ENCODE measurements at places on chromosomes 12 and 14.

DNA sequence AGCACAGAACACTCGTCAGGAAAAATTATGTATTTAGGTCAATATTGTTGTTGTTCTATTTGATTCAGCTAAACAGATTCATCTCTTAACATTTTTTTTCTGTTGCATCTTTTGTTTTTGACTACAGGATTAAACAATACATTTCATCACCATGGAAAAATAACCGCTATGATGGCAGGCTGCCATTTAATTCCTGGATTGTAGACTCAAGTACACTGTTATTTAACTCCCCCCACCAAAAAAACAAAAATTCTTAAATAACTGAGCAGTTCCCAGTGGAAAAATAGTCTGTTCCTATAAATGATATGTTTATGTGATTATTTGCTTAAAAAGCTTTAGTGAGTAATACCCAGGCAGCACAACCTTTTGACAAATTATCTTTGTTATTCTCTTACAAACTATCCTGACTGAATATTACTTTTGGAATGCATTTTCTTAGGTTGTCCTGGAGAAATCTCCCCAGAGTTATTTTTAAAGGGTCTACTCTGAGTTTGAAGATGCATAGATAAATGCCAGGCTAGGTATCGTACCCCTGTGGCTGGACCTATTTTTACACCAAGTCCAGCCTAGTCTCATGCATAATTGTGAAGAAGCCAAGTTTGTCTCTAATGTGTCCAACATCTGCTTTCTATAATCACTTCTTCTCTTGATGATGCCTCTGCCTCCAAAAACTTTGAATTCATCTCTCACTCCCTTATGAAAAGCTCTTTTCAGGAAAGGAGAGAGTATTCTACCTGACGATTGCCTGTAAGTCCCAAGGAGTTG is 3.7 kb downstream of the KERA start:
- DNase-seq = no peak

- peak; percentile 49 for DNase-seq
Measured at GRCh38 chr14:101252443-101253214, 308.7 kb upstream of the DIO3 start.

DNA sequence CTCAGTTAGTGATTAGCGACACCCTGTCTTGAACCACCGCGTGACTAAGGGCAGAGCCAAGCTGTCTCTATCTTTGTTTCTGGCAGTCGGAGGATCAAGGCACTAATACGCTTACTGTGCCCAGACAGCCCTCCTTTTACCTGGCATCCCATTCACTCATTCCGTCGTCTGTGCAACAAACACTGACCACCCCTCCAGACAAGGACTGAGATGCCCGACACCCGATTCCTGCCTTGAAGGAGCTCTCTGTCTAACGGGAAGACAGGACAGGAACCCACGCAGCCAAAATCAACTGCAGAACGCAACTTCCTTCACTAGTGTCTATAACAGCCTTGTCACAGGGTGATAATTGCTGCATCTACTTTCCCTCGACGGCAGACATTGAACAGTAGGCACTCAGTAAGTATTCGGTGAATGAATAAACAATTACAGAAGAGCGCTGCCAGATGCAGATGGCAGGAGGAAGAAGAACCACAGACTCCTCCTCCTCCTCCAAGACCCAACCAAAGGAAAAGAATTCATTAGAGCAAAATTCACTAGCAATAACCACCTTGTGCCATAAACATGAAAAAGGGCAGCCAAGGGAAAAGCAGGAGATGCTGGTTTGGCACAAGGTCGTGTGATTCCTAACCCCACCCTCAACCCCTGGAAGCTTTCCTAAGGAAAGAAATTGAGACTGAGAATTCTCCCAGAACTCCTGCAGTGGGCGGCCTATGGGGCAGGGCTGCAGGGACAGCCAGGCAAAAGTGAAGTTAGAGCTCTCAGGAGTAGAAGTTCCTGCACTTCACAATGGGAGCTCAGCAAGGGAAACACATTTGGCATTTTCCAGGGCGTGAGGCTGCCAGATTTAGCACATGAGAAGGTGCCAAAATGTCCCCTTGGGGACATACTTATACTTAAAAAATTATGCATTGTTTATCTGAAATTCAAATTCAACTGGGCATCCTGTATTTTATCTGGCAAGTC is 186.6 kb upstream of the DIO3 start:
- DNase-seq = peak; percentile 67

- DNase-seq = no peak
Measured at GRCh38 chr12:84421103-84421502, 491.5 kb downstream of the SLC6A15 start.

- DNase-seq = no peak
Measured at GRCh38 chr12:9757433-9758025, 3.2 kb downstream of the CD69 start.

- no peak for DNase-seq
Measured at GRCh38 chr14:24741871-24742270, 107.9 kb upstream of the GZMB start.

- no peak for DNase-seq
Measured at GRCh38 chr12:75865315-75865714, 166.3 kb downstream of the PHLDA1 start.

- no peak for DNase-seq
Measured at GRCh38 chr14:91173221-91173670, 59.4 kb downstream of the DGLUCY start.

- DNase-seq = no peak
Measured at GRCh38 chr12:93016752-93017350, 87.8 kb upstream of the EEA1 start.

- DNase-seq = no peak
Measured at GRCh38 chr12:15206338-15206737, 14.9 kb downstream of the RERG start.

GRCh38 chr14:92991536-92991935 is 68.6 kb downstream of the CHGA start:
- no peak for DNase-seq

- no peak for DNase-seq
Measured at GRCh38 chr14:71773898-71774481, 158.2 kb upstream of the RGS6 start.

GRCh38 chr12:9829982-9830381 is 2.7 kb downstream of the KLRF1 start:
- DNase-seq = no peak

GRCh38 chr14:74217672-74218448 is 21.4 kb upstream of the VSX2 start:
- no peak for DNase-seq

- no peak for DNase-seq
Measured at GRCh38 chr14:63611078-63611477, 30.6 kb downstream of the WDR89 start.

- no peak for DNase-seq
Measured at GRCh38 chr12:3704512-3705353, 48.2 kb downstream of the CRACR2A start.

DNA sequence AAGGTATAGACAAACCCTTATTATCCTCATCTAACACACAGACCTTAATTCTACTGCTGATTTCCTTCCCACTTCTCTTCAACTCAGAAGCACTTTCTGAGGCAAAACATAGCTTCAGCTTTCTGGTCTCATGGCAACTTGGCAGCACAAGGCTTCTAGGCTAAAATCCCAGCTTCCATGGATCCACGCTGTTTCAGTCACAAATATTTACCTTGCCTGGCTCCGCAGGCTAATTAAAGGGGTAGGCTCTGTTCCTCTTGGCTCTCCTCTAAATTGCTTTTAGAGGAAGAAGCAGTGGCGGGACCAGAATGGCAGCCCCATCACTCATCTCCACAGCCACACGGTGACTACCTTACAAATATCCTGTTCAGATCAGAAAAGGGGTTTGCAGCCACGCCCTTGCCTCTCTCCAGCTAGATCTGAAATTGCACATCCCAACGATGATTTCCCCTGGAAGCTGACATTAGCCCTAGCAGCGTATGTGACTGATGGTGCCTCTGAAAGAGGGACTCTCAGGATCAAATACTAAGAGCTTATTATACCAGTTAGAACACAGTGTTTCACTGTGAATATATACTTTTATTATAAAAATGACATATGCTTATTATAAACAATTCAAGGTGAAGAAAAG is 221.5 kb upstream of the NUDT4 start:
- no peak for DNase-seq

DNA sequence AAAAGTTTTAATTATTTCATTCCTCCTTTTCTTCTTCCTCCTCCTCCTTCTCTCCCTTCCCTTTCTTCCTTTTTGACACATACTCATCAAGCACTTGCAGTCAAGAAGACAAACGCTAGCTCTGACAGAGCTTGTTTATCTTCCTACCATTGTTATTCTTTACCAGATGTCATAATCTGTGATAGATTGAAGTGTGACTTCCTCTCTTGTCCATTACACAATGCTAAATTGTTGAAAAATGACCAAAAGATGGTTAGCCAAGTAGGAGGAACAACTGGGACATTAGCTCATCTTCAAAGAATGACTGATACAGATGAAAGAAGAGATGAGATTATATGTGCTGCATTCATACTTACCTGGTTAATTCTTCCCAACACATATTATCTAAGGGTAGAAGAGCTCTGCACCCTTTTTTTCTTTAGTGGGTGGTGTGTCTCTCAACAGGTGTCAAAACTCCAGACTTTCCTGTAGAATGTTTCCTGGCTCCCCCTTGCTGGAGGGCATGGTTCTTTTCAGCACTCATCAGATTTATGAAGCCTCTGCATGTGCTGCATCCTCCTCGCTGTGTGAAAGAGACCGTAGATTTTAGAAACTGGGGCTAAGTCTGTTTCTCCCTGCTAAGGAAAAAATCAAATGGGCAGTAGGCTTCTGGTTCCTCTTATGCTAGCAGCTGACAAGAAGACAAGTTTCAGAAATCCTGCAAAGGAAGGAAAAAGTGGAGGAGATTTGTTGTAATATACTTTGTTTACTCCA is 147.1 kb downstream of the TMX1 start:
- DNase-seq = no peak

DNA sequence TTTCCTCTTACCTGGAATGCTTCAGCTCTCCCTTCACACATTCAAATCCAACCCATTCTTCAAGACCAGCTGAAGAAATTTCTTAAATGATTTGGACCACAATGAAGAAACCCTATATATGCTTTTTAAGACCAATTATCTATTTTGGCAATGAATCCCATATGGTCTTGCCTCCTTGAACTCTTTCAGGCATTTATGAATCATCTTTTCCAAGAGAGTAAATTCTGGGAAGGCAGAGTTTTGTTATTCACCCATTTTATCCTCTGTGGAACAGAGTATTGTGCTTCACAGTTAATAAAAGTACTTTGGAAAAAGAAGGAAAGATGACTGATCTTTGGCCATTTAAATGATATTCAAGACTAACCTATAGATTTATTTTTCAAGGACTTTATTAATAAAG is 14.0 kb downstream of the GIT2 start:
- no peak for DNase-seq

DNA sequence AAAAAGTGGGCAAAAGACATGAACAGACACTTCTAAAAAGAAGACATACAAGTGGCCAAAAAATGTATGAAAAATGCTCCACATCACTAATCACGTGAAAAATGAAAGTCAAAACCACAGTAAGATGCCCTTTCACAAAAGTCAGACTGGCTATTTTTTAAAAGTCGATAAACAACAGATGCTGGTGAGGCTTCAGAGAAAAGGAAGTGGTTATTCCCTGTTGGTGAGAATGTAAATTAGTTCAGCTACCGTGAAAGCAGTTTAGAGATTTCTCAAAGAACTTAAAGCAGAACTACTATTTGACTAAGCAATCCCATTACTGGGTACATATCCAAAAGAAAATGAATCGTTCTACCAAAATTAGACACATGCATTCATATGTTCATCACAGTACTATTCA is 237.0 kb downstream of the KIF21A start:
- DNase-seq = no peak

- DNase-seq = no peak
Measured at GRCh38 chr12:121741743-121742142, 29.2 kb downstream of the TMEM120B start.

DNA sequence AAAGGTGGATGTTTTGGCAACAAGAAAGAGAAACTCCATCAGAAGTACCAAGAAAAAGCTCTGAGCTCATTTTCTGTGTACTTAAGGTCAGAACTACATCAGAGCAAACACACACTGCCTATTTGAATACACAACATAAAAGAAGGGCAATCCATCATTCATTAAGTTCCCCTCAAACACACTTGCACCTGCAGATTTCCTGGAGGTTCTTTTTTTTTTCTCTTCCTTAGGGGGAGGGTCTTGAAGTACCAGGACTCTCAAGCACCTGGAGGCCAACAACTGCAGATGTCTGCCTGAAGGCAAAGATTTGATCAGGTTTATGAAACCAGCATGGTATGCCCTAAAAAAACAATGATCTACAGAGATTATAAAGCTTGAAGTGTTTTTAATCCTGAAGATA is 26.1 kb upstream of the PTHLH start:
- DNase-seq = no peak

DNA sequence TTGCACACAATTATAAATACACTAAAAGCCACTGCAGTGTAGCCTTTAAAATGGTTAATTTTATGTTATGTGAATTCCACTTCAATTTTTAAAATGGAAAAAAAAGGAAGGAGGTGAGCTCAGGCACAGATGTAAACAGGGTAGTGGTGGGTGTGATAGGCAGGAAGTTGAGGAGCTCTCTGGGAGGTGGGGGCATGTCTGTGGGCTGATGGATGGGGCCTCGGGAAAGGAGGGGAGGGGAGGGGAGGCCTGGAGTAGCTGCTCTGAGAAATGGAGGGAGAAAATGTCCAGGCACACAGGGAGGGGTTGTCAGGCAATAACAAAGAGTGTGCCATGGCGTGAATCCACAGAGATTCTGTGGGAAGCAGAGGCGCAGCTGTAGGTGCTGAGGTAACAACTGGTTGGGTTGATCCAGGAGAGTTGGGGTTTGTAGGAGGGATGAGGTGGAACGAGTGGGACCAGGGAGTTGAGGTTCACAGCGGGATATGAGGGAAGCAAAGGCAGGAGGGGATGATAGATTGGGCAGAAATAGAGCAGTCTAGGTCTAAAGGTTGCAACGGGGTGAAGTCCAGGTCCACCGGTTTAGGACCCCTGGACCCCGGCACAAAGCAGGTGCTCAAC is 57.2 kb downstream of the LTBP2 start:
- no peak for DNase-seq

DNA sequence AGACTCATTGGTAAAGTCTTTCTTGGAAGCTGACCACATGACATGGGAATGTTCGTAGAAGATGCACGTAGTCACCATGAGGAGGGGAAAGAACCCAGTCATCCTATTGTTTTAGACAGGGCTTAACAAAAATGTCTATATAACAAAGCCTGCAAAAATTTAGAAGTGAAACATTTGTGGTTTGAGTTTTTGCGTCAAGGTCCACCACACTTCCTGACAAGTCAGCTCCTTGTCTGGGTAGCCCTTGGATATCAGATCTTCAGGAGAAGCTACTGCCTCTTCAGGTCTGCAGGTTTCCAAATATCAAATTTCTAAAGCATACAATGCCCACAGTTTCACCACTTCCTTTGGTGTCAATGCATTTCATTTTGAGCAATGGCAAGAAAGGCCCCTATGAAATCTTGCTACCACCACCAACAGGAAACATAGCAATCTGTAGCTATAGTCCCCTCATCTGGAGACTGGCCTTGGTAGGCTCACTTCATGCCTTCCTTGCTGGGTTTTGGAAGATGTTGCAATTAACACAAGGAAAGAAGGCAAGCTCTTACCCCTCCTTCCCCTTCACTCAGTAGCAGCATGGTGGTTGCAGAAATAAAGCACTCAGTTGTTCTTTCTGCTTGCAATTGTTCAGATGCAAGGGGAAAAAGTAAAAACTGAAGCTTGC is 235.2 kb downstream of the PCNX1 start:
- DNase-seq = no peak

GRCh38 chr12:54024127-54024526 is 4.1 kb upstream of the HOXC6 start:
- no peak for DNase-seq

GRCh38 chr12:68354977-68355541 is 22.9 kb upstream of the MDM1 start:
- DNase-seq = no peak

- DNase-seq = no peak
Measured at GRCh38 chr12:14979468-14979867, 6.6 kb downstream of the PDE6H start.

GRCh38 chr12:68767191-68767590 is 21.2 kb downstream of the SLC35E3 start:
- no peak for DNase-seq

Data from vagina (tissue), 2 donors.